ENCODE measurements at places on chromosomes 2 and 18.
A peak's percentile ranks its signal among the peaks of the same experiment; 100 is the strongest.

DNA sequence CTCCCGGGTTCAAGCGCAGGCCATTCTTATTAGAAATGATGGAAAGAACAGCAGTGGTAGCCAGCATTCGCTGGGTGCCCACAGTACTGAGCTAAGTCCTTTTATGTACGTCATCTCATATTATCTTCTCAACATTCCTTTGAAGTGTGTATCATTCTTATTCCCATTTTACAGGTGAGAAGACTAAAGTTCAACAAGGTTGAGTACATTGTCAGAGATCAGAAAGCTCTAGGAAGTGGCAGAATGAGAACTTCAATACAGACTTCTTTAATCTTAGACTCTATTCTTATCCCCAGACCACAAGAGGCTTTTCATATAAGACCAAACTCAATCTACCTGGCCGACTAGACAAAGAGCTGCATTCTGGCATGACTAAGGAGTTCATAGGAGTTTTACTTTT, 86.7 kb downstream of the NPAS2 start:
- ATAC-seq: no peak

GRCh38 chr2:183383854-183384253, 259.6 kb downstream of the NUP35 start:
- no peak for ATAC-seq

DNA sequence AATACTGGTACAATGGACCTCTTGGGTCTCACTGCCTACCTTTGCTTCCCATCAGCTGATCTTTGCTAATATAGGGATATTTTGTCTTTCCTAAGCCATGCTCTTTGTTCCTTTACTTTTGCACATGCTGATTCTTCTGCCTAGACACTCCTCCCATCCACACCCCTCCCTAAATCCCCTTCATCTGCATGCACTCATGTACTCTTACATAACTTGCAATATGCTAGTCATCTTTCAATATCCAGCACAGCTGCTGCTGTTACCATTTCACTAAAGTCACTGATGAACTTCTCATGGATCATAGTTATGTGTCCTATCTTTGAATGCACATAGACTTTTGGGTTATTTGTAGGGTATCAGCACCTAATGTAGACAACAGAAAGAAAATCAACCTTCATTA, 18.5 kb upstream of the DTNA start:
- ATAC-seq: no peak

GRCh38 chr2:18479947-18480369, 80.5 kb downstream of the RDH14 start:
- ATAC-seq: no peak

DNA sequence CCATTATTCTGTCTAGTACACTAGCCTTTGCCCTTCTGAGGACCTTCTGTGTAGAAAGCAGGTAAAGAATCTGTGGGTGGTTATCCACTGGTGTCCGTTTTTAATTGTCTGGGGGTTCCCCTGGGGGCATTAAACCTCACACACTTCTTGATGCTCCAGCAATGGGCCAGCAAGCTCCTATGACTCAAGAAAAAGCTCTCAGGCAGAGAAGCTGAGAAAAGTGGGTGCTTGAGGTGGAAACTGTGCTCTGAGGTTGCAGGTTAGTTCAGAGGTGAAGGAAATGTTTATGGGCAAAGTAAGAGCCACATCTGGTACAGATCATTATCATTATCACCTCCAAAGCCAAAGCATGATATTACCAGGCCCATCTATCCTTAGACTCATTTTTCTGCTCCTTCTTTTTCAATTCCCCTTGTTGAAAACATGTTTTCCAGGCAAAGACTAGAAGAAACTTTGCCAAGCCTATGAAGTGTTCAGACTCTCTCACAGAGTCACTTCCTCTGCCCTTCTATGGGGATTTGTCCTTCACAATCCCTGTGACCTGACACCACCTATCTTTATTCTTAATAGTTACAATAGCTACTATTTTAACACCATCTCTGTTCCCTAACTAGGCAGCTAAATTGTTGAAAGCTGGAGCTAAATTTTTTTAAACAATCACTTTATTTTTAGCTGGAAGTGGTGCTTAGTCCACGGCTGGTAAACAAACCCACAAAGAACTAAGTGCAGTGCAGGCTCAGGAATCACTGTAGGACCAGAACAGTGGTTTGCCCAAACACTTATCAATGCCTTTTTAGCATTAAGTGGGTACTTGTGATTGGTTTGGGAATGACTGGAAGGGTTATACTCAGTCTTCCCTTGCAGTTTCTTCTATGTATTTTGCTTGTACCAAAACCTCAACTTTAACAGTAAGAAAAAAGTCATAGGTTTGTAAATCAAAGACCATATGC, 512.8 kb upstream of the POU3F3 start:
- no peak for ATAC-seq

DNA sequence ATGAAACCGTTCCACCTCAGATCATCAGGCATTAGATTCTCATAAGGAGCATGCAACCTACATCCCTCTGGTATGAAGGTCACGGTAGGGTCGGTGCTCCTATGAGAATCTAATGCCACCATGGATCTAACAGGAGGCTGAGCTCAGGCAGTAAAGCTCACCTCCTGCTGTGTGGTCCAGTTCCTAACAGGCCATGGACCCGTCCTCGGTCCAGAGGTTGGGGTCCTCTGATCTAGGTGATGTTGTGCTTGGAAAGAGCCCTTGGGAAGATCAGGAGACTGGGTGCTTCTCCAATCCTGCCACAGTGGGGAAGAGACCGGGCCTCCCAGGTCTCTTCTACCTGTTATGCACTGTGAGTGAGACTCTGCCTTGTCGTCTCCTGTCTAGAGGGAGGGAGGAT, 104.6 kb downstream of the ACKR3 start:
- ATAC-seq: no peak

- ATAC-seq: no peak
Observed at GRCh38 chr18:30386624-30387023, 655.9 kb downstream of the DSC3 start.

- ATAC-seq: peak; percentile 46
Observed at GRCh38 chr18:63025251-63026090, 294.1 kb downstream of the BCL2 start.

GRCh38 chr2:235088496-235088921, 136.7 kb downstream of the SH3BP4 start:
- no peak for ATAC-seq

DNA sequence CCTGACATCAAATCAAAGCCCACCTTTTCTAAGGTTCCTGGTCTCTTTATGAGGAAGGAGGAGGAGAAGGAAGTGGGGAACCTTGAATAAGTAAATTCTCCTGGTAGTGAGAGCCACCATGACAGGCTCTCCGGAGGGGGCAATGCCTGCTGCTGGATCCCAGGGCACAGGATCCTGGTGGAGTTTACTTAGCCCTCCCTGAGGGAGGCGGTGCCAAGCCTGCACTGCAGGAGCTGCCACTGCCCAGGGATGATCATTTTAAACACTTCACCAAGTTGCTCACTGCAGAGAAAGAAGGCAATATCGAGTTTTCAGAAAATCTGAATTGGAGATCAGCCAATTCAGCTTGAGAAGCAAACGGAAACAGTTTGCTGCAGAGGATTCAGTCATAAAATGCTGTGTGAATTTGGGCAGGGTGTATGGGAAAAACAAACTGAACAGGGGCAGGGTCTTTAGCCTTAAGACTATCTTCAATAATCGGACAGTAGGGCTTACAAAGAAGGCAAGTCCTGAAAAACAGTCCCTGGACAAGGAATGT, 200.7 kb downstream of the RAD51AP2 start:
- no peak for ATAC-seq

DNA sequence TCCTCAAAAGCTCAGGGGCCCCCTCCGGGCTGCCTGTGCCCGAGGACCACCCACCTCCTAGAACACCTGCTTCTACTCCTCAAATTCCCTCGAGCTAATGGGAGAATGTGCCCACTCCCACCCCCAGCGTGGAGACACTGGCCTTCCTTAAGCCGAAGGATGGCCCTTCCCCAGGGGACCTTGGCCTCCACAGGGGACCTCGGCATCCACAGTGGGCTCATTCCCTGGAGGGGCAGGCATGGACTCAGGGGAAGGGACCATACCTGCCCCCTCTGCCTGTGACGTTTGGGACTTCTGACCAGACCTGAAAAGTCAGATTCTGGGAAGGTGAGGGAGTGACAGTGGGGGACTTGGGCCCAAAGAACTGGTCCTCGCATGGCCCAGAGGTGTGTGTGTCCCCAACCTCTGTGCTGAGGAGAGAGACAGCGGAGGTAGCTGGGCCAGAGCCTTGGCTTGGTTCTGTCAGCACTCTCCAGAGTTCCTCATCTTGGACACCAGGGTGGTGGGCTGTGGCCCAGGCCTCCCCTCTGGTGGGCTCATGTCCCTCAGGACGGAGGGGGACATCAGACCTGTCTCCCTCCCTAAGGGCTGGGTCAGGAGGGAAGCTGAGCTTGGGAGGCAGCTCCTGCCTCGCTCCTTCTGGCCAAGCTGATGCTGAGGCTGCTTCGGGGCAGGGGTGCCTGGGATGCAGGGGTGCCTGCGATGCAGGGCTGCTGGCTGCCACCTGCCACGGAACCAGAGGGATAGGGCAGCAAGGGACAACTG, 240.4 kb downstream of the HAUS1 start:
- ATAC-seq: no peak

- ATAC-seq: no peak
Observed at GRCh38 chr18:36536426-36536825, 238.9 kb downstream of the FHOD3 start.

DNA sequence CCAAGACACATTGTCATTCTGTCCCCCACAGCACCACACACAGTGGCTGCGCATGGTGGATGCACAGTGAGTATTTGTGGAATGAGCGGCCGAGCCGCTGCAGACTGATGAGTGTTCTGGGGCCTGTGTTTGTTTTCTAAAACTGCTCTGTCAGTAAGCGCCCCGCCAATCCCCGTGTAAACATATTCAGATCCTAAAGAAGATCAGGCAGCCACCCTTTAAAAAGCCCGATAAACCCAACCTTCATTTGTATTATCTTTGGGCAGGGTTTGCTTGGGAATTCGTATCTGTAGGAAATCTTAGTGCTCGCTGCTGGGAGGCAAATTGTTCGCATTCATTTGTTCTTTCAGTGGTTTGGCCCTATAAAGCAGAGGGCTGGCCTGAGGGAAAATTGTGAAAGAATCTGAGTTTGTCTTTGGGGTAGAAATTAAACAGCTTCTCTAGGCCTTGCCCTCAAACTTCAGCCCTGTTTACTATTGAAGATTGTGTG, 68.6 kb downstream of the TGOLN2 start:
- no peak for ATAC-seq

DNA sequence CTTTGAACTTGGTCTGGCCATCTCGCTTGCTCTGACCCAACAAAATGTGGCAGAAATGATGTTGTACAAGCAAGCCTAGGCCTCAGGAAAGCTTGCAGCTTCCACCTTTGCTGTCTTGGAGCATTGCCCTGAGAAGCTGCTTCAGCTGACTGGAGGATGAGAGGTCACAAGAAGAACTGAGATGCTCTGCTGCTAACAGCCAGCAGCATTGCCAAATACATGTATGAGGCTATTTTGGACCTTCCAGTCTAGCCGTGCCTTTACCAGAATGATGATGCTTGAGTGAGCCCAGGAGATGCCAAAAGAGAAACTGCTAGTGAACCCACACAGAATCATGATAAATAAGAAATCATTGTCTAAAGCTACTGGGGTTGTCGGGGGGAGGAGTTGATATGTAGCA, 13.2 kb upstream of the ITGAV start:
- no peak for ATAC-seq

Measured in esophagus mucosa (tissue), 1 donor.